ENCODE measurements at places on chromosomes 3 and 15.

DNA sequence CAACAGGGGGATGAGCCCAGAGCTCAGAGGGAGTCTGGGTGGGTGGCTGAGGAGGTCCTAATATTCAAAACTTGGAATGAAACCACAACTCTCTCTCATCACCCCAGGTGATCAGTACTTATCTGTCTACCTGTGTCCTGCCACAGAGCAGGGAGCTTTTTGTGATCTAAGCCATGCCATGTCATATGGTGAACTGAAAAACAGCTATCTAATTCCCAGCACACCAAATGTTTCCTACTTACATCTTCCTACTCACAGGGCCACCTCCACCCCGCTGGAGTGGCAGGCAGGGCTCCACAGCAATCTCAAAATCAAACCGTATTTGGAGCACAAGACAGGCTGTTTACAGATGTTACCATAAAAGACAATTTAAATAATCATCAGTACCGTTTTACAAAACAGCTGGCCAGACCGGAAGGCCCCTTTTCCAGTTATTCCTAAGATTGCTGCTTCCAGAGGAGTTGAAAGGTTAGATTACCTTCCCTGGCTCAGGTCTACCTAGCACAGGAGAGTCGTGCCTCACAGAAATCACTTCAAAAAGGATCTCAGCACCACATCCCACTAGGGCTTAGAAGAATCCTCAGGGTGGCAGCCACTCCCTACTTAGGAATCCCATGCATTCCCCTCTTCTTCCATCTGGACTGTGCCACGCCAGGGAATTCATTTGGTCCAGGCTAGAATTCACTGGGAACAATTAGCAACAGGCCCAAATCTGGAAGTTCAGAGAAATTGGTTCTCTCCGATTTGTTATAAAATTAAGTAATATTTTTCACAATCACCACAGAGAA lies 226.6 kb upstream of the IL12A start:
- DNase-seq, result no peak

- no peak for DNase-seq
Observed at GRCh38 chr15:25056484-25057425, 102.0 kb downstream of the SNRPN start.

DNA sequence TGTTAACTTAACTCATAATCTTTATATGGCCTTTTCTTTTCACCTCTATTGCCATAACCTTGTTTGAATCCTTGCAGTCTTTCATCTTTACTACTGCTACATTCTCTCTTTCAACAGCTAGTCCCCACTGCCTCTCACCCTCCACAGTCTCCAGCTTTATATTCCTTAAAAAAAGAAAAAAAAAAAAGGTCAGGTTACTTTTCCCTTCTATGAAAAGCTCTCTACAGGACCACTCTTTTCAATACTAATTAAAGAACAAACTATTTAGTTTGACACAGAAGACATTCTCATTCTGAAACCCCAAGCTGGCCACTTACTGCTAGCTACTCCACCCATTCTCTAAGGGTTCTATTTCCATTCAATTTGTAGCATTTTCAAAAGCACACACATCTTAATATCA lies 25.6 kb downstream of the CADM2 start:
- DNase-seq, result no peak

DNA sequence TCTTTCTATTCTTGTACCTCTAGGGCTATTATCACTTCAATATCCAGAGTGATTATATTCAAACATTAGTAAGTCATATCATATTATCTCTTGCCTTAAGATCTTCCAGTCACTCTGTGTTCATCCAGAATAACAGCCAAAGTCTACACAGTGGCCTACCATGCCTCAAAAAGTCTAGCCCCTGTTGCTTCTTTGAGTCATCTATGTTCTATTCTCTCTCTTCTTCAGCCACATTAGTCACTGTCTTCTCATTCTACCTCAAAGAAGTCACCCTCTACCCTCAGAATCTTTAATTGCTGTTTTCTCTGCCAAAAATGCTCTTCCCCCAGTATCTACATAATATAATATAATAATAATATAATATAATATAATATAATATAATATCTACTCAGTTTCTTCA lies 356.0 kb downstream of the NLGN1 start:
- no peak for DNase-seq

- DNase-seq, result no peak
Observed at GRCh38 chr3:181253796-181254195, 264.3 kb upstream of the DNAJC19 start.

- DNase-seq, result no peak
Observed at GRCh38 chr3:45227946-45228345, 1.9 kb upstream of the TMEM158 start.

GRCh38 chr15:62833646-62834045 lies 208.9 kb upstream of the TPM1 start:
- DNase-seq, result no peak
